ENCODE measurements at places on chromosomes 1 and 21.

DNA sequence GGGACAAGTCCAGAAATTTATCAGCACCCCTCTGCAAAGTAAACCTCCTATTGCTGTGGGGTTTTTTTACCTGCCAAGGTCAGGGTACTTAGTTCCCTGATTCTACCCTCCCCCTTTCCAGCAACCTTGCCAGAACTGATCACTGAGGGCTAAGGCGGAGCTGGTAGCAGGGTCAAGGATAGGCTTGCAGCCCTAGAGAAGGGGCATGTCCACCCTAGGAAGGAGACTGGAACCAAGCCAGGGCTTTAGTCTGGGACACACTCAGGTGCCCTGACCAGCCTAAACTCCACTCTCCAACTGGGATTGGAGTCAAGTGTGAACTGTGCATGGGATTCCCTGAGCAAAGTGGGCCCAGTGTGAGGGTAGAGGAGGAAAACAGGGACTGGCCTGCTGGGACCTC, 6.5 kb upstream of the SLC26A9 start:
- no peak for DNase-seq

GRCh38 chr1:57115030-57115614, 149.3 kb upstream of the C8B start:
- no peak for DNase-seq

DNA sequence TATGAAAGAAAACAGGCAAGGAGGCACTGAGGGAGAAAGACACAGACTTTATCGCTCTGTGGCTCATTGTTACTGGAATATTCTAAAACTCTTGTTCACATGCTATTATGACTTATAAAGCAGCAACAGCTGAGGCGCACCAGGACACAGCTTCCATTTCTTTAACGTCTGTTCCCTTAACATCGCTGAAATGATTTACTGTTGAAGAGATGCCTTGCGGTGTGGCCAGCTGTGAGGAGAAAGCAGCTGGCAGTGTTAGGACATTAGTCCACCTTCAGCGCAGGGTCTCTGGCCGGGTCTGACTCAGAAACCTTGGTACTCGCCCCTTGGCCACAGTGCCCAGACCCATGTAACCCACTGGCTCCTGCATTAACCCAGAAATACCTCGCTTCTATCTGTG, 3.1 kb upstream of the PER3 start:
- no peak for DNase-seq

- no peak for DNase-seq
Measured at GRCh38 chr1:155015527-155016230, 13.1 kb downstream of the ZBTB7B start.

DNA sequence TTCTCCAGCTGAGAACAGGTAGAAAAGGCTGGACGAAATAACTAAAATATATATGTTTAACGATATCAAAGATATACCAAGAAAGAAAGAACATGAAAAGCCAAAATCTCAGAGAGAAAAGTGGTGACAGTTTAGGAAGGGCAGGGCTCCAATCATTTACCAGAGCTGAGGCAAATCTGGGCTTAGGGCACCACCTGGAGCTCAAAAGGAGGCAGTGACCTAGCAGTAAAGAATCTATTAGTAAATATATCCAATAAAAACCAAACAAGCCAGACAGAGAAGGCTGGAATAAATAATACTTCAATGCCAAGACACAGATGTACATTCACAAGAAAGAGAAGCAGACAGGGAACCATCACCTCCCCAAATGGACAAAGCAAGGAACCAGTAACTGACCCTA, 43.5 kb downstream of the CHIA start:
- no peak for DNase-seq

GRCh38 chr1:53075206-53075605, 13.2 kb downstream of the PODN start:
- DNase-seq: no peak

DNA sequence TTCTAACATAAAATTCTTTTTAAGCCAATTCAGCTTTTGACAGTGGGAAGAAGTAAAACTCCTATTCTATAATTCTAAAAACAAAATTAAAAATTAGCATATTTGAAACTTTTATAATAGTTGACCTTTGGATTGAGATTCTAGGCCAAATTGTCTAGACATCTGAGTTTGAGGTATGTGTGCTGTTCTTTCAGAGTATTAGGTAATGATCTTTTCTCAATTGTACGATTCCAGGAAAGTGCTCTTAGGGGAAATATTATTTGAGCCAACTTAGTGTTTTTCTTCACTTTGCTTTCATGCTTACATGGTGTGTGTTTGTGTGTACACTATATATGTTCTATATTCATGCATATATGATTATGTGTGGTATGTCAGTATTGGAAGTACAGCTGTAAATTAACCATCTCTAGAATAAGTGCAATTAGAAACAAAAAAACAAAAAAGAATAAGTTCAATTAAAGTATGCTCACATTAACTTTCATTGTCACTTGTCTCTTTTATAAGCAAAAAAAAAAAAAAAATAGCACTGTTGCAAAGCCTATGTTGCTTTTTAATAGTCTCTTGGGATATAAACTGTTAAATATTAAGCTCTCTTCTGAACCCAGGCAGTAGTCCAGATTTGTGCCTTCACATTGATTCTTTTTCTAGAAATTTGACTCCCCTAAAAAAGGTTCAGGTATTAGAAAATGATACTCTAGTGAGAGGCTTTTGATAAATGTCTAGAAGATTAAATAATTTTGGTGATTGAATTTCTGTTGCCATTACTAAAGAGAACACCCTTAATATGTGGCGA, 132.2 kb downstream of the ATP5PO start:
- no peak for DNase-seq

- no peak for DNase-seq
Measured at GRCh38 chr1:229204921-229205777, 65.8 kb upstream of the RAB4A start.

All from substantia nigra (tissue), 51 donors.